ENCODE measurements at places on chromosomes 7 and 10.

DNA sequence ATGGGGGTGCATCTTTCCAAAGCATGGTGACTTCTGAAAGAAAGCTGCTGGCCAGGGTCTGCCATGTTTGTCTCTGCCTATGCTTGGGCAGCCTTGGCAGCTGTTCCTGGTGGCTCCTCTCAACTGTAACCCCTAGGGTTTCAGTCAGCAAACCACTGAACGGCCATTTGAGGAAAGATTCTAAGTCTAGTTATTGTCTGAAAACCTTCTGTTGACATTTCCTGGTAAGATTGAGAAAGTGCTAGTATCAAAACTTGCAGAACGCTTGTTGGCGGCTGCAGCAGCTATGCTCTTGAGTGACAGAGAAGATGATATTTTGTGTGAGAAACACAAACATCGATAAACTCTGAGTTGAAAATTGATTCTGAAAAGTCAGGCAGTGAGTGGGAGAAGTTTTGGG, 523.1 kb downstream of the LRMDA start:
- no peak for DNase-seq

DNA sequence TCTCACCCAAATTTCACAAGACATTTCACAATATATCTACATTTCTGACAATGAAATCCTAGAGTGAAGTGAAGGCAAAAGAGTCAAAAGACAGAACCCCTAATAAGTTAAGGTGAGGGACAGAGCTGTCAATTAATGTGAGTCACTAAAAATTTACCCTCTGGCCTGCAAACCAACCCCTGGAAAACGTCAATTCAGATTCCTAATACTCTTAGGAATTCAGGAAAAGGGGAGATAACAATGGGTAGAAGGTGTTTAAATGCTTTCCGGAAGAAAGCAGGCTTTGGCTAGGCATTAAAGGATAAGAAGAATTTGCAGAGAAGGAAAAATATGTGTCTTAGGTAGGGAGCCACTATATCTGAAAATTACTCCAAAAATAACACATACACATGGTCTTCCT, 299.6 kb downstream of the INHBA start:
- DNase-seq = no peak

GRCh38 chr7:157622408-157623205, 285.8 kb downstream of the DNAJB6 start:
- no peak for DNase-seq

GRCh38 chr7:20270867-20271266, 53.7 kb upstream of the MACC1 start:
- no peak for DNase-seq

DNA sequence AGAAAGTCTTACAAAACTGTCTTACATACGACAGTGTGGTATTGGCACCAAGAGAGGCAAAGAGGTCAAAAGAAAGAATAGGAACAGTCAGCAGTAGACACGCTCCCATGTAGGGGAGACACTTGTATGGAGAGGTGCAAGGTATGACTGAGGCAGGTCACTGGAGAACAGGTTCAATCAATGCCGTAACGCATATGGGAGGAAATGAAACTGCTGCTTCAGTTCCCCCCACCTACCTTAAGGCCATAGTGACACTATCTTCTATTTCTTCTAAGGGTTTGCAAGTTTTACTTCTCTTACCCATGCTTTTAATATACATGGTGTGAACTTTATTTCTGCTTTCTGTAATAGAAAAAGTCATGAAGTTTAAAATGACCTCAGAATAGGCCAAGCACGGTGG, 5.5 kb upstream of the PITRM1 start:
- no peak for DNase-seq

DNA sequence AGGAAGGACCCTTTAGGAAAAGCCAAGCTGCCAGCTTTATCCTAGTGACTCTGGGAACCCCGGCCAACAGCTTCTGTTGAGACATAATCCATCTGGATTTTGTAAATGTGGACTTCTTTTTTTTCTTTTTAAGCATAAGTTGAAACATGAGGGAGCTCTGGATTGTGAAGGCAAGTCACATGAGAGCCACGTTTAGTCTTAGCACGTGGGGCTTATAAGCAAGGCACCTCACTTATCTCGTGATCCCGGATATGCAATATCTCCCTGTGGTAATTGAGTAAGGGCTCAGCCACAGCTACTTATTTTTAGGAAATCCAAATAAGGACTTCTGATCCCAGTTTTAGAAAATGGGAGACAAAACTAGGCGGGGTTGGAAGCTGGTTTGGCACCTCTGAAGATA, 111.2 kb upstream of the PTN start:
- DNase-seq = no peak

GRCh38 chr7:131604841-131605279, 48.4 kb upstream of the PODXL start:
- DNase-seq = no peak
